ENCODE measurements at places on chromosomes 11 and 22. TPM values are rescaled to one million over a fixed set of nuclear protein-coding genes. Genes with fewer than 3 reads are reported as not detected.

GRCh38 chr11:57343825-57344224 is 5.7 kb downstream of the P2RX3 start:
- no peak for DNase-seq
- H3K27me3 ChIP-seq, result peaks cover 5% of the 10 kb centered on the region
- H3K36me3 ChIP-seq, result no peaks in the 10 kb centered on the region

DNA sequence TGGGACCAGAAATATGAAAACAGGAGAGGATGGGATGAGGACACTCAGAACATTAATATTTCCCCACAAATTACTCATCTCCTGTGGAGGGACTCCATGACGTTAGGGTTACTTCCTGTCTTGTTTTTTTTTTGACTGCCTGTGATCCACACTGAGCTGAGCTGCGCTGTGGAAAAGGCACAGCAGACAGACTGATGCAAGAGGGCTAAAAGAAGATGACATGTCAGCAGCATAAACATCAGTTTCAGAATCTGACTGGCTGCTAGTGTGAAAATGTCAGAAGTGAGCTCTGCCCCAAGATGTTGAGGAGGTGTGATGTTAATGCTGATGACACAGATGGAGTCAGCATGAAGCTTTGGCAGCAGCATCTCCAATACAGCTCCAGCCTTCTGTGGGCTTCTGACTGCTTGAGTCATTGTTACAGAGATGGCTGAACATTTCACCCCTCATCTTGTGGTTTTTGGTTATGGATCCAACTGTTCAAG is 286.8 kb downstream of the BLID start:
- H3K4me3 ChIP-seq, result no peak overlapping the region
- H3K36me3 ChIP-seq, result no peaks in the 10 kb centered on the region
- no peaks in the 10 kb centered on the region for H3K27me3 ChIP-seq
- no peak for DNase-seq
- H3K27ac ChIP-seq, result no peak overlapping the region

DNA sequence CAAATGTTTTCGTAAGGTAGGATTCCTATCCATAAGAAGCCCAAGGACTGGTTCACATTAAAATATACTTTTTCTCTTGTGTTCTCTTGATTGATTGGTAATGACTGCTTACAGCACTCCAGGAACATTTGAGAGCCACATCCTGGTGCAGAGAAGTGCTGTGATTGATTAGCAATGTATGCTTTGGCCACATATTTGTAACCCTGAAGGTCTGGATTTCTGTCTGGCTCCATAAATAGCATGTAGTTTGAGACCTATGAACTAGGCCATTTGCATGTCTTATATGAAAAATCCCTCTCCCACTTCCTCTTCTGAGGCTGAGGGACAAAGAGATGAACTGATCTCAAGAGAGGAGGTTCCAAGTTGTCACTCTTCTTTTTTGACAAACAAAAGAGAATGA is 49.3 kb upstream of the CD44 start:
- peaks cover 13% of the 10 kb centered on the region for H3K27me3 ChIP-seq
- H3K4me1 ChIP-seq, result peaks cover 24% of the 10 kb centered on the region
- H3K36me3 ChIP-seq, result peaks cover 6% of the 10 kb centered on the region
- DNase-seq, result no peak
- no peak overlapping the region for H3K4me3 ChIP-seq

- peaks cover 32% of the 10 kb centered on the region for H3K4me1 ChIP-seq
- peaks cover 25% of the 10 kb centered on the region for H3K27me3 ChIP-seq
- DNase-seq, result no peak
- no peaks in the 10 kb centered on the region for H3K36me3 ChIP-seq
Observed at GRCh38 chr11:121654259-121654842, 201.6 kb upstream of the SORL1-AS1 start.

DNA sequence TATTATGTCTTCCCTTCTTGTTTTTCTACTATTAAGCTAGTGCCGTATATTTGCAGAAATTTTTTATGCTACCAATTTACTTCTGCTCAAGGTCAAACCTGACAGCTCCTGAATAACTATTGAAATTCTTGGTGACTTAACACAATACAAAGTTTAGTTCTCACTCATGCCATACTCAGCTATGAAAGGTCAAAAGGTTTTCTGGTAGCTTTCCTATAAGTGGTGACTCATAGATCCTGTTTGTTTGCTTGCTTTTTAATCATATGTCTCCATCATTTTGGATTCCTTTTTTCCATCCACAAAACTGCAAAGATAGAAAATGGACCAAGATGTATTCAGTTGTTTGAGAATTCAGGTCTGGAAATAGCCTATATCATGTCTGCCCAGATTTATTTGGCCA is 855.8 kb upstream of the LRRC4C start:
- no peak for DNase-seq
- no peaks in the 10 kb centered on the region for H3K4me1 ChIP-seq
- H3K4me3 ChIP-seq, result no peak overlapping the region
- no peak overlapping the region for H3K27ac ChIP-seq

Gene ROBO4
- not detected for total RNA-seq

Gene APOA5
- total RNA-seq, result not detected

Gene OR52A1
- total RNA-seq, result not detected

Measured in activated CD8-positive, alpha-beta memory T cell treated with anti-CD3 and anti-CD28 coated beads, Interleukin-2, amount 10 ng/mL, durations not matched to agents 7 days and 5 days (primary cell).